ENCODE measurements at places on chromosomes 12 and 14.

DNA sequence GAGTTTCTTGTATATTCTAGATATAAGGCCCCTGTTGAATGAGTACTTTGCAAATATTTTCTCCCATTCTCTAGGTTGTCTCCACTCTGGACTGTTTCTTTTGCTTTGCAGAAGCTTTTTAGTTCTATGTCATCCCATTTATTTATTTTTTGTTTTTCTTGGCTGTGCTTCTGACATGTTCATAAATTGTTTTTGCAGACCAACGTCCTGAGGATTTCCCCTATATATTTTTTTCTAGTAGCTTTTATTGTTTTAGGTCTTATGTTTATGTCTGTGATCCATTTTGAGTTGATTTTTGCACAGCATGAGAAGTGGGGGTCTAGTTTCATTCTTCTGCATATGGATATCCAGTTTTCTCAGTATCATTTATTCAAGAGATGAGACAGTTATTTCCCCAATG is 70.4 kb upstream of the BTG1 start:
- H3K4me3 ChIP-seq = no peak overlapping the region
- peaks cover 42% of the 10 kb centered on the region for H3K4me1 ChIP-seq
- H3K27me3 ChIP-seq = no peaks in the 10 kb centered on the region
- H3K27ac ChIP-seq = no peak overlapping the region
- H3K36me3 ChIP-seq = peaks cover 13% of the 10 kb centered on the region

DNA sequence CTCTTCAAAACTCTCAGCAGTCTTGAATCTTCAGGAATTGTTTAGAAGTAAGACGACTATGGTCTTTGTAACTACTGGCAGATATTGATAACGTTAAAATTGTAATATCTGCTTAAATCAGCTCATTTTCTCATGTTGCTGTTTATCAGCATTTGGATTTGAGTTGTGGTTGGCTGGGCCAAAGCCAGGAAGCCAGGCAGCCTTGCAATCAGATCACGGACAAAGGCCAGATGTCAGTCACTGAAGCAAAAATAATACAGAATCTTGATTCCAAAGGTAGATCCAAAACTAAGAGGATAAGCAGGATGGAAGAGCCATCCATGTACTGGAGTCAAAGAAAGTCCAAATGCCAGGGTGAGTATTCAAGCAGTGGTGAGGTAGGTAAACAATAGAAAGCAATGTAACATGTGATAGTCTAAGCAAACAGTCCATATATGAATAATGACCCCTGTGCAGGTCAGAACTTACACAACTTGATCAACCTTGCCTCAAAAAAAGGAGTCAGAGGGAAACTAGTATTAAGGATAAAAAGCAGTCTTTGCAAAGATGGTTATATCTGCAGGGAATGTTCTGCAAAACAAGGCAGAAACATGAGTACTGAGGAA is 95.8 kb upstream of the RAP1B start:
- H3K4me1 ChIP-seq = no peaks in the 10 kb centered on the region
- H3K36me3 ChIP-seq = no peaks in the 10 kb centered on the region
- no peak overlapping the region for H3K27ac ChIP-seq
- peaks cover 4% of the 10 kb centered on the region for H3K27me3 ChIP-seq

GRCh38 chr12:34300376-34301250 is 278.3 kb downstream of the ALG10 start:
- H3K36me3 ChIP-seq = no peaks in the 10 kb centered on the region
- no peak overlapping the region for H3K27ac ChIP-seq
- H3K4me1 ChIP-seq = no peaks in the 10 kb centered on the region
- no peaks in the 10 kb centered on the region for H3K27me3 ChIP-seq

- H3K36me3 ChIP-seq = peaks cover 18% of the 10 kb centered on the region
- H3K4me1 ChIP-seq = peaks cover 33% of the 10 kb centered on the region
- no peak overlapping the region for H3K27ac ChIP-seq
- no peak overlapping the region for H3K4me3 ChIP-seq
- no peak for DNase-seq
These were observed 17.4 kb downstream of the VASH1 start for GRCh38 chr14:76778546-76779215.

DNA sequence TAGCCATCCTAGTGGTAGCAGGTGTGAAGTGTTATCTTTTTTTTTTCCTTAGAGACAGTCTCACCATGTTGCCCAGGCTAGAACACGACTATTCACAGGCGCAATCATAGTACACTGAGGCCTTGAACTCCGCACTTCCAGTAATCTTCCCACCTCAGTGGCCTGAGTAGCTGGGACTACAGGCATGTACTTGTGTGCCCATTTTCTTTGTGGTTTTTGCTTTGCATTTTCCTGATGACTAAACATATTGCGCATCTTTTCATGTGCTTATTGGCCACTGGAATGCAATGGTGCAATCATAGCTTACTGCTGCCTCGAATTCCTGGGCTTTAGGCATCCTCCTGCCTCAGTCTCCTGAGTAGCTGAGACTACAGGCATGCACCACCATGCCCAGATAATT is 33.3 kb upstream of the GCH1 start:
- H3K27me3 ChIP-seq = no peaks in the 10 kb centered on the region
- no peak overlapping the region for H3K4me3 ChIP-seq
- H3K36me3 ChIP-seq = peaks cover 11% of the 10 kb centered on the region
- DNase-seq = no peak

- no peaks in the 10 kb centered on the region for H3K27me3 ChIP-seq
- peaks cover 14% of the 10 kb centered on the region for H3K36me3 ChIP-seq
- no peak for DNase-seq
- peaks cover 10% of the 10 kb centered on the region for H3K4me1 ChIP-seq
- H3K4me3 ChIP-seq = no peak overlapping the region
- H3K27ac ChIP-seq = no peak overlapping the region
These were observed 23.3 kb downstream of the DMAC2L start for GRCh38 chr14:50335389-50335788.

- no peaks in the 10 kb centered on the region for H3K36me3 ChIP-seq
- peaks cover 4% of the 10 kb centered on the region for H3K27me3 ChIP-seq
- H3K4me1 ChIP-seq = peaks cover 3% of the 10 kb centered on the region
These were observed 198.0 kb upstream of the DCN start for GRCh38 chr12:91380631-91381030.

DNA sequence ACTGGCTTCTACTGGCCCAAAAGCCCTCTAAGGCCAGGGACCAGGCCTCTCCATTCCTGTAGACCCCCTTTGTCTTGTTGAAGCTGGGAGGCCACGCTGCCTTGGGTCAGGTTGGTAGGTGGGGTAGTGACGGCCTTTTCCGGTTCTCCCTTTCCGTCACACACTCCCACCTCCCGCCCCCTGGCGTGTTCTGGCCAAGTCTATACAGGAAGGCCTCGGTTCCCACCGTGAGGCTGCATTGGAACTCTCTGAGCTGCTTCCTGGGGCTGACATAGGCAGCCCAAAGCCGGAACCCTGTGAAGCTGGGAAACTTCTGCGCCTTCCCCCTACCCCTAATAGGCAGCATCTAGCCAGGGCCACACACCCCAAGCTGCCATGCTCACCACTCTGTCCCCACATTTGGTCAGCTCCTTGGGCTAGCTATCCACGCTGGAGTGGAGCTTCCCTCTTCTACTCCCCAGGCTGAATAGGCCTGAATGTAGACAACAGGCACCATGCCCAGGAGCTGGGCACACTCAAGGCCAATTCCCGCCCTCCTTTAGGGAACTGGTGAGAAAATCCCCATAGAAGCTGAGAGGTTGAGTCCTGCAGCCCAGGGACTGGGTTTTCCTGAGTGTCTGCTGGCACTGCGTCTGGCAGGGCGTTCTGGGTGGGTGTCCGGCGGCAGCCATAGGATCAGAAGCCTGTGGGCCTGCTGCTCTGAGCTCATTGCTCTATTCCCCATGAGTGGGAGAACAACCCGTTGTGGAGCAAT is 35.7 kb downstream of the RIN3 start:
- DNase-seq = no peak
- peaks cover 29% of the 10 kb centered on the region for H3K27me3 ChIP-seq
- H3K4me1 ChIP-seq = peaks cover 12% of the 10 kb centered on the region
- no peak overlapping the region for H3K27ac ChIP-seq

GRCh38 chr14:52397844-52398243 is 83.7 kb downstream of the PTGER2 start:
- no peak for DNase-seq
- H3K36me3 ChIP-seq = peaks cover 26% of the 10 kb centered on the region
- no peak overlapping the region for H3K4me3 ChIP-seq
- no peaks in the 10 kb centered on the region for H3K27me3 ChIP-seq
- H3K4me1 ChIP-seq = peaks cover 47% of the 10 kb centered on the region

GRCh38 chr12:61137677-61138414 is 1122.4 kb upstream of the USP15 start:
- no peak for DNase-seq
- H3K4me3 ChIP-seq = no peak overlapping the region
- no peak overlapping the region for H3K27ac ChIP-seq
- no peaks in the 10 kb centered on the region for H3K4me1 ChIP-seq

GRCh38 chr14:26636561-26636960 is 38.7 kb upstream of the NOVA1 start:
- DNase-seq = no peak
- H3K36me3 ChIP-seq = no peaks in the 10 kb centered on the region
- H3K27me3 ChIP-seq = no peaks in the 10 kb centered on the region
- no peak overlapping the region for H3K4me3 ChIP-seq
- H3K4me1 ChIP-seq = no peaks in the 10 kb centered on the region
- H3K27ac ChIP-seq = no peak overlapping the region

DNA sequence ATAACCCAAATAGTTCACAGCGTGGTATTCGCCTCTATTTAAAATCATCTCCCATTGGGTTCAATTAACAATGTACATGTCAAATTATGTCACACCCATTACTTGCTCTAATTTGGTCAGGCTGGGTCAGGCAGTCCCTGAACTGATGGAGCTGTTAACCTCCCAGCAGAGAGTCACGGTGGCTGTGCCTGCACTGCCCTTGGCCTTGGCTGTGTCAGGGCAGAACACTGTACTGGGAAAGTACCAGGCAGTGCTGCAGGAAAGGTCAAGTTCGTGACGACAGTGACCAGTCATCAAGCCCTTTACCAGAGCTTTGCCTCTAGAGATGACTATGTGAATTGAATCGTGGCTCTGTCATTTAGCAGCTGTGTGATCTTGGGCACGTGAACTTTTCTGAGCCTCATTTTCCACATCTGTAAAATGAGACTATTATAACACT is 100.0 kb downstream of the ARF6 start:
- peak overlapping the region; percentile 89 for H3K27ac ChIP-seq
- no peaks in the 10 kb centered on the region for H3K27me3 ChIP-seq
- H3K4me1 ChIP-seq = peaks cover 37% of the 10 kb centered on the region

DNA sequence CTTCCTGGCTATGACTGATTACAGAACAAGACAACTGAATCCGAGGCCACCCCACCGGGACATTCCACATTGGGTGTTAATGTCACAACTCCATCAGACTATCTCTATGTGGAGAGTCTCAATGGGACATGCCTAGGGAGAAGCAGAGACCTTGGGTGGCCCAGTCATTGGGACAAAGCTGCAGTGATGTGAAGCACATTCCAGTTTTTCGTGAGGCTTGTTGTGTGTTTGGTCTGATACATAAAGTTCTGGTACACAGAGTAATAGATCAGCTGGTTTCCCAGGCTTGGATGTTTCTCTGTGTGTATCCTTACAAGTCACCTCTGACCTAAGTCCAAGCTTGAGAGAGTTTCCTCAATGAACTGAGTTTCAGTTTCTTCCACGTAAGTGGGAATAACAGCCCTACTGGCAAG is 42.3 kb downstream of the CPM start:
- H3K4me3 ChIP-seq = no peak overlapping the region
- no peak for DNase-seq
- peaks cover 47% of the 10 kb centered on the region for H3K36me3 ChIP-seq
- H3K27me3 ChIP-seq = no peaks in the 10 kb centered on the region

GRCh38 chr12:69834576-69834975 is 9.5 kb downstream of the MYRFL start:
- DNase-seq = no peak
- H3K27ac ChIP-seq = no peak overlapping the region
- no peak overlapping the region for H3K4me3 ChIP-seq
- H3K36me3 ChIP-seq = no peaks in the 10 kb centered on the region

- H3K27me3 ChIP-seq = no peaks in the 10 kb centered on the region
- H3K4me1 ChIP-seq = peaks cover 14% of the 10 kb centered on the region
- H3K27ac ChIP-seq = no peak overlapping the region
- DNase-seq = no peak
- H3K36me3 ChIP-seq = peaks cover 5% of the 10 kb centered on the region
- no peak overlapping the region for H3K4me3 ChIP-seq
These were observed 11.8 kb downstream of the ATG14 start for GRCh38 chr14:55399852-55400251.

DNA sequence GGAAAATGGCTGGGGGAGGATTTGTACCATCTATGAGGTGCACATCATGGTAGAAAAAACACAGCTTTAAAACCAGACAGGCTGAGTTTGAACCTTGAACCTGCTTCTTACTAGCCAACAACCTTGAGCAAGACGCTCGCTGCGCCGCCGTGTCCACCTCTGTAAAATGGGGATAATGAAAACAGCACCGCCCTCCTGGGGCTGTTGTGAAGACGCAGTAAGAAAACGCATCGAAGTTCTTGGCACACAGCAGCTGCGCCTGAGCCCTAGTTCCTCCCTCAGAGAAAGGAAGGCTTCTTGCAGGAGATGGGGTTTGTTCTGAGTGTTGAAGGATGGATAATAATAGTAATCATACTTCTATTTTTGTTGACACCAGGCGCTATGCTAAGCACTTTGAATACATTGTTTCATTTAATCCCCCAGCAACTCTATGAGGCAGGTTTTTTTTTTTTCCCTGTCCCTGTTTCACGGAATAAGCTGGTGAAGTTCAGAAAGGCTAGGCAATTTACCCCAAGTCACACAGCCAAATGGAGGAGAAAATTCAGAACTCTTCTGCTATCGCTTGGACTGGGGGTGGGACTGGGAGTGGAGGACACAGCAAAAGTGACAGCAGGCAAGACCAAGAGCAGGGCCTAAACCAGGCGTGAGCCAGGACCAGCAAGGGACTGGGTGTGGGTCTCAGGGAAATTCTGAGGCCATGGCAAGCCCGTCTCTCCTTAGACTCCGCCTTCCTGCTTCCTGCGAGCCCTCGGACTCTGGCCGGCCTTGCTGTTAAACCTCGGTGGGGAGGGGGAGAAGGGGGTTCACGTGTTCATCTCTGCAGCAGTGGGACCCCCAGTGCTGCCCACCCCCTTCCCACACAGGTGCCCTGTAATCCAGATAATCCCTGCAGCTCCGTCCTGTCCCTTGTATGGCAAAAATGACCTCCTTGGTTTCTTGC is 97.5 kb downstream of the LRRC74A start:
- no peak for DNase-seq
- no peak overlapping the region for H3K27ac ChIP-seq
- peaks cover 52% of the 10 kb centered on the region for H3K4me1 ChIP-seq
- no peaks in the 10 kb centered on the region for H3K27me3 ChIP-seq

DNA sequence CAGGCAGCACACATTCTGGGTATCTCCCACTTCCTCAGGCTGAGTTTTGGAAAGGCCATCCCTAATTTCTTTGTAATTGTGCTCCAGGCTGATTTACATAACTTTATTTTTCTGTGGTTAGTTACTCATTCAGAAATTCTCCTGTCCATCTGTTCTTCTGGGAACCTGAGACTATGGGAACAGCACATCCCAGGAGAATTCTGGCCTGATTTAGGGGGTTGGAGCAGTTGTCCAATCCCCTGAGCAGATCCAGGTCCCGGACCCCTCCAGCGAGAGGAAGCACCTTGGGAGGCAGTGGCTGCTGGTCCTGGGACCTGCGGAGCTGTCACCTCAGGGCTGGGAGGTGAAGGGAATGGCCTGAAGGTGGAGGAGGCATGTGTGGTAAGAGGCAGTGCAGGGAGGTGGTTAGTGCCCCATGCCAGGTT is 40.4 kb downstream of the TSPAN9 start:
- H3K27ac ChIP-seq = no peak overlapping the region
- H3K4me1 ChIP-seq = no peaks in the 10 kb centered on the region
- H3K36me3 ChIP-seq = no peaks in the 10 kb centered on the region
- H3K27me3 ChIP-seq = peaks cover 33% of the 10 kb centered on the region
- H3K4me3 ChIP-seq = no peak overlapping the region
